ENCODE measurements at places on chromosomes 6 and 20.

- no peak for DNase-seq
Measured at GRCh38 chr20:61571916-61572711, 320.1 kb downstream of the CDH4 start.

GRCh38 chr6:7087066-7087465, 20.7 kb upstream of the RREB1 start:
- no peak for DNase-seq

DNA sequence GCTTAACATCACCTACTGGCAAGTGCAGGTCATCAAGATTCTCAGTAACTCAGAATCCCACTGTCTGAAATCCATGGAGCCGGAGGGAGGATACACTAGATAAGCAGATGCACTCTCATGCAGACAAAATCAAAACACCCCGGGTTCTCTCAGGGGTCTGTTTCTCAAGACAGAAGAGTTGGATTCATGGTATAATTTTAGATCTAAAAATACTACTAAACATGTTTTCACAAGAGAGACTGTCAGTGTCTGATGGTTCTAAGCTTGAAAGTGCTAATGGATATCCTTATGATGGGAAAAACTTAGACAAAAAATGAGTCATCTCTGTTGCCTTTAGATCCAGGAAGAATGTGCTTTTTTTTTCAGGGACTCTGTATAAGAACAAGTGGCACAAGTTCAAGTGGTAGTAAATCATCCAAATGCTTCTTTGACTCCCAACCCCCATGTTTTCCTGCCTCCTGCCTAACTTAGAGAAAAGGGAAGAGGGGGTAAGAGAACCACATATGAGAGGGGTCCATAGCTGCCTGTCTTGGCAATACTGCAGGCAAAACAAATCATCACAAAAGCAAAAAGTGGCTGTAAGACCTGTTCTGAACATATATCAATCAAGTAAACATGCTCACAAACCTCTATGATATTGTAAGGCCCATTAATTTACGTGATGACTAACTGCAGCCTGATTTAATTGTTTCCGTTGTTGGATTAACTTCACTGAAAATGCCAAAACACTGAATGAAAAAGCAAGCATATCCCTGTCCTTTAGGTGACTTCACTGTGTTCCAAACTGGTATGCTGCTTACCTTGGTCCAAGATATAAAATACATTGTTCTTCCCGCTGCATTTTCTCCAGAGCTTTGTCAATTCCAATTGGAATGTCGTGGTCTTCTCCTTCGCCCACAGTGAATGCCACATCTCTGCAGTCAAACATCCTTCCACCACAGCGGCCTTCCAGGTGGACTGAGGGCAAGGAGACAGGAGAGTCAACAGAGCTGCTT, 84.0 kb upstream of the TULP1 start:
- no peak for DNase-seq

DNA sequence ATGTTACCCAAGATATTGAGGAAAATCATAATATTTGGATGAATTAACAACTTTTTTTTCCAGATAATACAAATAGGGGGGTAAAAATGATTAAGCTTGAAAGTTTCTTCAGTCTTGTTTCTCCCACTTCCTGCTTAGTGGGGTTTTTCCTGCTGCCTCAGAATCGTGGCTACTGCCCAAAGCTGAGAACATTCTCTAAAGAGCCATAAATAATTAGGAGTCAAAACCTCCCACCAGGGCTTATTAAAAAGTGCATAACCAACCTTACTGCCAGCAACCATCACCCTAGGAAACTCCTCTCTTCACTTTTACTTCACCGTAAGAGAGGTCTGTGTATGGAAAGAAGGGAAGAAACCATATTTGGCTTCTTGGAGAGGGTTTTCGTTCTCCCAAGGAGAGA, 9.0 kb upstream of the LCA5 start:
- no peak for DNase-seq

GRCh38 chr6:70706491-70707123, 38.9 kb downstream of the SMAP1 start:
- peak; percentile 48 for DNase-seq

DNA sequence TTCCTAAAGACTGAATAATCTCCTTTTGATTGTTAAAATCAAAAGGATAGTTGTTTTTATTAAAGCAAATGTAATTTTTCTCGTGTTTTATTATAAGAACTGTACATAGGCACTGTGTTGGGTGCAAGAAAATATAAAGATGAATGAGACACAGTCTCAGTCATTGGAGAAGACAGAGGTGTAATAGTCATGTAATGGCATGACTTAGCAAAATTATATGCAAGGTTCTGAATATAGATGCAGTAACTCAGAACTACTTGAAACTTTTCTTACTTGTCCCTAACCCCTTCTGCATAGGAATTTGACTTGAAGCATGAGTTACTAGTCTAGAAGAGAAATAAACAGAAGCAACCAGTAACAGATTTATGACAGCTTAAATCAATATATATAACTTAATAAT, 14.9 kb downstream of the WTAP start:
- DNase-seq, result no peak

DNA sequence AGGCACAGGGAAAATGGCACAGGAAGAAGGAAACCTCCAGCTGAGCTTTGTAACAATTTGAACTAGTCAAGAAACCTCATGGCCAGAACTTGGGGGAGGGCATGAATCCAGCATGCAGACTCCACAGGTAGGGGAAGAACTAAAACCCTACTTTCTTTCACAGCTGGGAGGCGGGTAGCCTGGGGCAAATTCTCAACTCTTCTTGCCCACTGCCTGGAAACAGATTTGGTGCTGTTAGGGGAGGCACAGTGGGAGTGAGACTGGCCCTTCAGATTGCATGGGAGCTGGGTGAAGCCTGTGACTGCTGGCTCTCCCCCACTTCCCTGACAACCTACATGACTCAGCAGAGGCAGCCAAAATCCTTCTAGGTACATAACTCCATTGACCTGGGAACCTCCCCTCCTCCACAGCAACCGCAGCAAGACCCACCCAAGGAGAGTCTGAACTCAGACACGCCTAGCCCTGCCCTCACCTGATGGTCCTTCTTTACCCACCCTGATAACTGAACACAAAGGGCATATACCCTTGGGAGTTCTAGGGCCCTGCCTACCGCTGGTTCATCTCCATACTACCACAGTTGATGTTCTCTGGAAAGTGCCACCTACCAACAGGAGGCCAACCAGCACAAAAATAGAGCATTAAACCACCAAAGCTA, 37.2 kb upstream of the TRIM27 start:
- DNase-seq, result no peak

DNA sequence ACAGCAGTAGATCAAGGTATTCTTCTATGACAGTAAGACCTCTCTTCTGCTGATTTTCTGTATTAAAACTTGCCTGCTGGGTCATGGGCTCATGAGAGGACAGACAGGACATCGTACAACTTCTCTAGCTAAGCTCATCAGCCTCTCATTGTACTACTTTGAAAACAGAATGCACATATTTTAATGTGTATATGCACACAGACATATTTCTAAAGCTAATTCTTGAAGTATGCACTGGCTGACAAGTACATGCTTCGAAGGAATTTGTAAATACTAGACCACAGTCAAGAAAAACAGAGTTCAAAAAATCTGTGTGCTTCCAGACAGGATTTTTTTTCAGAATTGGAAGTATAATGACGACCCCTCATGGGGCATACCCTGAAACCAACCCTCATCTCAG, 81.7 kb upstream of the CD83 start:
- DNase-seq, result no peak

DNA sequence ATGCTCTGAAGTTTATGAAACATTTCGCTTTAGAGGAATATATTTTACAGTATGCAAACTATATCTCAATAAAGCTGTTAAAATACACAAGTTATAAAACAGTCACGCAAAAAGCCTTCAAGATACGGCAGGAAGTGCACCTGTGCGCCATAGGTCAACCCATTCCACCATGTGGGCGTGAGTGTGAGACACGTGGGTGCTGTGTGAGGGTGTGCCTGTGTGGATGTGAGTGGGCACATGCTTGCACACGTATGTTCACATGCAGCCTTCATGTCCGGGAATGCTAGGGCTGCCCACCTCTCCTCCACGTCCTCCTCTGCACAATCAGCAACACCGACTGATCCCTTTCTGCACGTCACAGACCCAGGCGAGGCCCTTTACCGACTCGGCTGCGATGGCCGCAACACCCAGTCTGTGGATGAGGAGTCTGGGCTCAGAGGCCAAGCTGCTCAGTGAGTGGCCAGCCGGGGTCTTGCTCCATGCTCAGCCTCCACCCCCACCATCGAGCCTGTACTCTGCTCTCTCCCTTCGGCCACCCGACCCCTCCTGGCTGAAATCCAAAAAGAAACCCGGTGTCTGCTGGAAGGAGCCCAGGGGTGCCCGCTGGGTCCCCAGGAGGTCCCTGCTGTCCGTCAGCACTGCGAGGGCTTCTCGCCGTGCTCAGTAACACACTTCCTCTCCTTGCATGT, 3.0 kb upstream of the FRMD1 start:
- no peak for DNase-seq

DNA sequence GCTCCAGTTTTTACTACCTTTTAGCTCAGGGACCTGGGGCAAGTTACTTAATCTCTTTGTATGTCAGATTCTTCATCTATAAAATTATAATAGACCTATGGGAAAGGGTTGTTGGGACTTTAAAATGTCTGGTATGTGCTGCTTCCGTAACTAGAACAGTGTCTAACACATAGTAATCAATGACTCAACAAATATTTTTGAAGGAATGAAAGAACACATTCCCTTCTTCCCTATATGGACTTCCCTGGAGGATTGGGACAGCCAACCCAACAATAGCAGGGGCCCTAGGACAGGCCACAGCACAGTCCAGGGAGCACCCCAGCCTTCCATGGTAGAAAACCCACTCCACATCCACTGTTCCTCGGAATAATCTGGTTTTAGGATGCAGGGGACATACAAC, 50.7 kb upstream of the TPD52L1 start:
- DNase-seq, result no peak

GRCh38 chr6:72703093-72703492, 81.2 kb downstream of the KCNQ5 start:
- no peak for DNase-seq
